Effector memory CD4-positive, alpha-beta T cell (primary cell): ENCODE measurements at places on chromosomes 16 and 17.

- DNase-seq = no peak
Observed at GRCh38 chr16:50887500-50888298, 145.8 kb downstream of the CYLD start.

- DNase-seq = no peak
Observed at GRCh38 chr17:77427391-77427991, 286.7 kb downstream of the SEC14L1 start.

GRCh38 chr17:70780031-70780430, 610.7 kb downstream of the KCNJ2 start:
- no peak for DNase-seq

DNA sequence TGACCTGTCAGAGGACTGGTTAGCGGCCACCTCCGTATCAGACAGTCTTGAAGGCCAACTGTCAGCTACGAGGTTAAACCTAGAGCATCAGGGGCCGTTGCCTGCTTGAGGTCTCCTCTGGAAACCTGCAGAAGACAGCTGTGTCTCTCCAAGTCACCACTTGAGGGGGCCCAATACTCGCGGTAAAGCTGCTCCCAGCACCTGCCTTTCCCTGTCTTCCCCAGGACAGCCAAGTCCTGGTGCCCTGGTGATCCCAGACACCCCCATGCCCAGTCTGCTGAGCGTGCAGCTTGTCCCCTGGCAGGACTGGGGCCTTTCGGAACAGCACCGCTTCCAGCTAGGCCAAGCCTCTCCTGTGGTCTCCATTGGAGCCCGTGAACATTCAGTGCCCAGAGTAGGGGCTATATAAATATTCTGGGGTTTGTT, 80.1 kb downstream of the DNAH17 start:
- DNase-seq = peak; percentile 44

DNA sequence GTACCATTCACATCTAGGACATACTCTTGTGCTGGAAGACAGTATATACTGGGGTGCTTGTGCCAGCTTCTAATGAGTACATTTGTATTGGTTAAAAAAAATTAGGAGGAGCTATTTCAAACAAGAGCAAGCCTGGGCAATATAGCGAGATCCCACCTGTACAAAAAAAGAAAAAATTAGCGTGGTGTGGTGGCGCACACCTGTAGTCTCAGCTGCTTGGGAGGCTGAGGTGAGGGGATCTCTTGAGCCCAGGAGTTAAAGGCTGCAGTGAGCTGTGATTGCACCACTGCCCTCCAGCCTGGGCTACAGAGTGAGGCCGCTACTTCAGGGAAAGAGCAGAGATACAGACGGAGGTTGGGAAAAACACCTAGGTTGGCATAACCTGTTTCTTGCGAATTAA, 1.2 kb downstream of the MRTFB start:
- DNase-seq = no peak
